ENCODE measurements at places on chromosomes 1 and 21.

- DNase-seq: no peak
Observed at GRCh38 chr1:87706779-87707228, 378.1 kb downstream of the LMO4 start.

DNA sequence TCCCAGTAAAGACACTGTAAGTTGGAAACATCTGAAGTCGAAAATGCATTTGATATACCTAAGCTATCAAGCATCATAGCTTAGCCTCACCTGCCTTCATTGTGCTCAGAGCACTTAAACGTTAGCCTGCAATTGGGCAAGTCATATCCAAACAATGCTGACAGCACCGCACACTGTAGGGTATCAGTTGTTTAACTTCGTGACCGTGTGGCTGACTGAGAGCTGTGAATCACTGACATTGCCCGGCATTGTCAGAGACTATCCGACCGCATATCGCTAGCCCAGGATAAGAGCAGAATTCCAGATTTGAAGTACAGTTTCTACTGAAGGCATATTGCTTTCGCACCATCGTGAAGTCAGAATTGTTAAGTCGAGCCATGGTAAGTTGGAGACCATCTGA lies 41.5 kb downstream of the GALNT2 start:
- DNase-seq: no peak

DNA sequence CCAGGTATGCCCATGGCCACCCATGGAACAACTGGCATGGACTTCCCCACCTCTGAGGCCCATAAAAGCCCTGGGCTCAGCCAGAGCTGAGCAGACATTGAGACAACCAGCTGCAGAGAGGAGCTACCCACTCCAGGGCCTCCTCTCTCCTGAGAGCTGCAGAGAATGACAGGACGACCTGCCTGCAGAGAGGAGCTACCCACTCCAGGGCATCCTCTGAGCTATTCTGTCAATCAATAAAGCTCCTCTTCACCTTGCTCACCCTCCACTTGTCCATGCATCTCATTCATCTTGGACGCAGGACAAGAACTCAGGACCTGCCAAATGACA lies 43.4 kb downstream of the MATN1 start:
- no peak for DNase-seq

DNA sequence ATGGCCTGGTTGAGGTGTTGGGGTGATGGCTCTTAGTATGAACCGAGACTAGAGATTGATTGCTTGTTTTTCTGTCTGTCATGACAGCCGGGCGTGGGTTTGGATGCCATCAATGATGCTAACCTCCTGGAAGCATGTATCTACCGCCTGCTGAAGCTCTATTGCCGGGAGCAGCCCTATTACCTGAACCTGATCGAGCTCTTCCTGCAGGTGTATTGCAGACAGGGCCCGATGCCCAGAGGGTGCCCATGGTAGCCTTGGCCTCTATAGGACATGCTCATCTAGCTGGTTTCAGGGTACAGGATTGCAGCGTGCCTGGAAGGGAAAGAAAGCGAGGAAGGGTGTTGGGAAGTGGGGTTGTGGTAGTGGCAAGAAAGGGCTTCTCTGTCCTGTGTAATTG lies 2.6 kb upstream of the RUSC1 start:
- no peak for DNase-seq

DNA sequence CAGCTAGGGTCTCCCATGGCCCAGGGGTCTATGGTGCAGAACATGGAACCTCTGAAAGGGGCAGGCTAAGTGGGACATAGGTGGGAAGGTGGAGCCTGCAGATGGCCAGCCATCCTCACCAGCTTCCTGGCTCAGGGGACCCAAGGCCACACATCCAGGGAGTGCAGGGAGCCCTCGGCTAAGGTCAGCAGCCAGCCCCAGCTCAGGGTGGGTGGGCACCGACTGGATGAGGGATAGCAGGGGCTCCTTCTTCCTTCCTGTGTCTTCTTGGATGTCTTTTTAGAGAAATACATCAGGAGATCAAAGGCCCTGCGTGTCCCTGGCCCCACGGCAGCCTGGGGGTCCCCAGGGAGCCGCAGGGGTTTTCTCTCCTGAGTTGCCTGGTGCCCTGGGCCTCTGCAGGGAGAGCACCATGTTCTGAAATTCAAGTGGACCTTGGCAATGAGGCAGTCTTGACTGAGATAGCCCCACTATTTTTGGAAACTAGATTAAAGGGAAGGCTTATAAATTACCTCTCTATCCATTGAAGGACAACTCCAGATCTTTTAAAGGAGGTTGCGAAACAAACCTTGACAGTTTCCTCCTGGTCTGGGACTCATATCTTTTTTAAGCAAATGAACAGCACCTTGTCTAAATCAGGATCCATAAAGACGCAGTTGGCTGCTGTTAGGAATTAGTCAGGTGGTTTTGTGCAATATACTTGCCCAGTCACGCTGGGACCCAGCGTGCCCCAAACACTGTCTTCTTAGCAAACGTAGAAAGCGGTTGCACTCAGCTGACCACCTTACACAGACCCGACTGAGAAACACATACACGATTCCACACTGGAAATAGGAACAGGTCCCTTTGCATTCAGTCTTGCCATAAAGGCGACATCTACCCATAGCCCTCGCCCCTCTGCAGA lies 242.3 kb downstream of the TOMM20 start:
- no peak for DNase-seq

GRCh38 chr1:95301091-95301490 lies 67.1 kb downstream of the RWDD3 start:
- no peak for DNase-seq

DNA sequence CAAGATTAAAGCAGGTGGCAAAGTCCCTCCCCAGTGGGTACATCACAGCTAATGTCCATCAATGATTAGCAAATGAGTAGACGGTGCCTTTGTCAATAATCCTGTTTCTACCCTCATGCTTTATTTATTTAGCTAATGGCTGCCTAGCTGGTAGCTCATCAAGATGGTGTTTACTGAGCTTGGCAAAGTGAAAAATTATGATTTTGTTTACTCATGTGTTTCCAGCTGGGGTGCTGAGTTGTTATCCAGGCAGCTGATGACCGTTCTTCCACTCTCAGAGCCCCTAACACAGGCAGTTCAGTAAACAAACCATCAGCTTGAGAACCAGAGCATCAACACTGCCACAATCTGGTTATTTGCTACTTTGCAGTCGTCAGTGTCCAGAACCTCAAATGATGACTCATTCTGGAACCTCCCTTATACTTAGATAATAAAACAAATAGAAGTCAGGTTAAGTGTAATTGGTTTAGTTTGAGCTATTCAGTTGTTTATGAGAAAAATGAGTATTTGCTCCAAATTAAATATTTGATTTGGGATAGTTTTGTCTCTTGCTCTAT lies 163.9 kb downstream of the ST6GALNAC5 start:
- no peak for DNase-seq

GRCh38 chr1:203121186-203122015 lies 6.1 kb upstream of the ADORA1 start:
- no peak for DNase-seq

DNA sequence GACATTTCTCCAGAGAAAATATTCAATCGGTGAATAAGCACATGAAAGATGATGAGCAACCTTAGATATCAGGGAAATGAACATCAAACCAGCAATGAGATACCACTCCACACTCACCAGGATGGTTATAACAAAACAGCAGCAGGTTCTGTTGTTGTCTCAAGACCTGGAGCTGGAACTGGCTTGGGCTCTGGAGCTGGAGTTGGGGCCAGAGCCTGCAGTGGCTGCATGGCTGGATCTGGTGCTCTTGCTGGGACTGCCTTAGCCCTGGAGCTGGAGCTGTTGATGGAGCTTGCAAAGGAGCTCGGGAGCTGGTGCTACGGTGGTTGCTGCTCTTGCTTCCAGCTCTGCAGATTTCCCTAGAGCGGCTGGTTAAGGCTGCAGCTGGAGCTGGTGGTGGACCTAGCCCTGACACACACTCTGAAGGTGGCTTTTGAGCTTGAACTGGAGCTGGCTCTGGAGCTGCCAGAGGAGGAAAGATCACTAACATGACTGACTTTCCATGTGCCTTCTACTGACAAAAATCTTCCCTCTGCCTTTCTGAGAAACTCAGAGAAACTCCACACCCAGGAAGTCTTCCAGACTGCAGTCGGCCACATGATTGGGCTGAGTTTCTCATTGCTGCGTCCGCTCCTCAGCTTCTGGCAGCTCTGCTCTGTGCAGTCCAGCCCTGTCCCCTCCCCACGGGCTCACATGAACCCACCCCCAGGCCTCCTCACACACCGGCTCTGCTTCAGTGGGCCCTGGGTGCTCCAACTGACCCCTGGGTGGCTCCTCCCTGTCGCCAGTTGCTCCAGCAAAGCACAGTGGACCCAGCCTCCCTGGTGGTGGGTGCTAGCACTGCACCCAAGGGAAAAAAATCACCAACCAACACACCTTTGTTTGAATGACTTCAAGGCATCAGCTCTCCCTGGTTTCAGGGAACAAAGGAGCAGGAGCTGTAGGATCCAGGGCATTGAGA lies 139.1 kb upstream of the FMN2 start:
- no peak for DNase-seq

GRCh38 chr1:113434081-113434873 lies 44.0 kb downstream of the MAGI3 start:
- no peak for DNase-seq

GRCh38 chr1:185733818-185734735 lies at the start of gene HMCN1:
TSS of gene HMCN1 (plus strand) at chr1:185734391. CDS start at chr1:185734780, 389 bp downstream.
- peak; percentile 18 for DNase-seq

DNA sequence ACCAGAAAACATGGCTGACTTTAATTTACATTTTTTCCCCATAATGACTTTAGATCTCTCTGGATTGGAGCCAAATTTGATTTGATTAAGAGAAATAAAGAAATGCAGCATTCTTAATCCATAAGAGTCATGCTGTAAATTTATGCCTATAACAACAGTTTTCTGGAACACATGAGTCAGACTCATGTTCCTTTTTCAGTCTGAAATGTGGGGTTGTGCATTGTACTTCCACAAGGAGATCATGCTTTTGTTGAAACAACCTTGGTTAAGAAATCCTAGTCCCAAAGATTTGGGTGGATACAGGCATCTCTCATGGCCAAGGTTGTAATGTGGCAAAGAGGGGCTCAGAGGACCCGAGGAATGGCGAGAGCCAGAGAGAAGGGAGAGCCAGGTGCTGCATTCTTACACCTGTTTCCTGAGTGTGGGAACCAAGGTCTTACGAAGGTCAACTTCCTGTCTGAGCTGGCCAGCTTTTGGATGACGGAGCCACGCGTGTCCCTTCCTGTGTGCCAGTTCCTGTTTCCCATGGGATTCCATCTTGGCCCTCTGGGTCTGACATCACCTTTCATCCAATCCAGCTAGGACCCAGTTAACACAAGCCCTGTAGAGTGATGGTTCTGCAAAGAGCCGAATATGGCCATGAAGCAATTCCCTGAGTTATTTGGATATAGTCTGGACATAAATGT lies 23.1 kb downstream of the CLDN14 start:
- no peak for DNase-seq

DNA sequence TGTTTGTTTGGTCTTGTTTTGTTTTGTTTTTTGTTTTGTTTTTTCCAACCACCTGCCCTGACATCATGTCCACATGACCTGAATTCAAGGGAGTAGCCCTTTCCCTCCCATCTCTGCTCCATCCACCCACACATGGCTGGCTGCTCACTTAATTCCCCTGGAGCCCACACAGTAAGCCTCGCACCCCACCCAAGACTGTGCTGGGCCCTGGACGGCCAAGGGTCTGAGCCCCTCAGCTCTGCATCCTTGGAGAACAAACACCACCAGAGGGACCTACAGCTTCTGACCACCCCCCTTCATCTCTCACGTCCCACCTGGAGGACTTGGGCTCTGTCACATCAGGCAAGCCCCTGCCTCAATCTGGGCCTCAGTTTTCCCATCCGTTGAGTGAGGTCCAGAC lies 39.1 kb downstream of the MATN1 start:
- DNase-seq: no peak

- DNase-seq: peak; percentile 11
Observed at GRCh38 chr21:45598666-45599065, 44.9 kb upstream of the PCBP3 start.

- DNase-seq: no peak
Observed at GRCh38 chr1:32741059-32741412, 38.5 kb upstream of the SYNC start.

GRCh38 chr1:2480236-2480985 lies 4.3 kb downstream of the PLCH2 start:
- no peak for DNase-seq

DNA sequence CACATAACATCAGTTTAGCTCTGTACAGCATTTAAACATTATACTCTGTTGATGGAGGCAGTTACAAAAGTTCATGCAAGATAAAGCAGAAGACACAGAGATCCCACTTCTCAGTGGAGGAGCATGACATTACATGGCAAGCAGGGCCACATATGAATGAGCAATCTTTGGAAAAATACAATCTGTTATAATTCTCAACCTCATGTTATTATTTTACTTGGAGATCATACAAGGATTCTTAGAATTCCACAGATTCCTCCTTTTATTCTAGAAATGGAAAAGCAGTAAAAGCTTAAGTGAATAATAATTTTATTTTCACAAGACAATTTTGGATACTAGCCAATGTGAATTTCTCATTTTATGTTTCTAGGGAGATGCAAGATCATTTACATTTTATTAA lies 66.6 kb downstream of the IFI44 start:
- DNase-seq: no peak

DNA sequence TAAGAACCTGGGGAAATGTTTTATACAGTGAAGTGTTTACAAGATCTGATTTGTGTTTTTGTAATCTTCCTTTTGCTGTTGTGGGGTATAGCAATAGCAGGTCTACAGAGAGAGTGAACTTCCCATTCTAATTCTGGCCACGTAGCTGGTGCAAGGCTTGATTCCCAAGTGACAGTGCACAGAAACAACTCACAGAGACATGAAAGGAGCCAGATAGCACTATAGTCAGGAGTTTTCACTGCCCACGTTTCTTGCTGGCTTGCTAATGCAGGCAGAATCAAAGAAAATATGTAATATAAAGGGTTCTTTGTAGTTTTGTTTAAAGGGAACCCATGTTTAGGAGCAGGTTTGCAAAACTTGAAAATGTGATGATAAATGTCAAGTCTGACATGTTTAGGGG lies 170.9 kb upstream of the IVNS1ABP start:
- no peak for DNase-seq

DNA sequence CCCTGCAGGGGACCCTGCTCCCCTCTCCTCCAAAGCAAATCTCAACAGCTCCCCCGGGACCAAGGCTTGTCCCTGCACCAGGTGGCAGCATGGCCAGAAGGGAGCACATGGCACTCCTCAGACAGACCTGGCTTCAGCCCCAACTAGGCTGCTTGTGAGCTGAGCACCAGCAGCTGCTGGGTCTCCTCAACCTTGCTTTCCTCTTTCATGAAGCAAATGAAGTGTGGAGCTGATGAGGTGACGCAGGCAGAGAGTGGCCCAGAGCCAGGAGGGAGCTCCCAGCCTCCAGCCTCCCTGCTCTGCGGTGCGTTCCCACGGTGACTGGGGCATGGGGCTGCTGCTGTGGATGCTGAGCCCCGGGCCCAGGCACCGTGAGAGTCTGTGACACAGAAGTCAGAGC lies 34.0 kb downstream of the MEGF6 start:
- no peak for DNase-seq

Measured in activated CD8-positive, alpha-beta memory T cell treated with anti-CD3 and anti-CD28 coated beads, Interleukin-2, amount 50 U/mL, for 4 hours (primary cell).